ENCODE measurements at places on chromosomes 13 and 19. TPM values are rescaled to one million over a fixed set of nuclear protein-coding genes. Genes with fewer than 3 reads are reported as not detected.

DNA sequence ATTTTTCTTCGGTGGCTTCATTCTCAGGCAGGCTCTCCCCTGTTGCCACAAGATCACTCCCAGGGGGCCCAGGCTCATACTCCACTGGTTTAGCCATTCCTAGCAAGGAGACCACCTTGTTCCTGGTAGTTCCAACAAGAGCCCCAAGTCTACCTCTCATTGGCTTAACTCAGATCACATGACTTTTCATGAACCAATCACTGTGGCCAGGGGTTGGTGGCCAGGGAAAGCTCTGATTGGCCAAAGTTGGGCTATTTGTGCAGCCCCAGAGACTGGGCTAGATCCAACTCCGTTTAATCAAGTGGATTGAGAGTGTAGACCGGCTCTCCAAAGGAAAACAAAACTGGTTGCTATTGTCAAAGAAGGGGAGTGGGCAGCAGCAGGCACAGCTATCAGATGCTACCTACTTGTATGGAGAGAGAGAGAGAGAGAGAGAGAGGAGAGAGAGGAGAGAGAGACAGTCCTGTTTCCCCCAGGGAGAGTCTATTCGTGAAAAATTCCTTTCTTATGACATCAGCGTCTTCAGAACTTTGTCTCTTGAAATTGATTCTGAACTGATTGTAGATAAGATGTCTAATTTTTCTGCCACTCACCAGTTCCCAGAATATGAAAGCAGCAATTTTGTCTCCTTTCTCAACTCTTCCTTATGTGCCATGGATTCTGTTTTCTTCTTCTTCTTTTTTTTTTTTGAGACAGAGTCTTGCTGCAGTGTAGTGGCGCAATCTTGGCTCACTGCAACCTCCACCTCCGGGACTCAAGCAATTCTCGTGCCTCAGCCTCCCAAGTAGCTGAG is 5.9 kb downstream of the CEACAM19 start:
- peak; percentile 76 for DNase-seq

Gene SELENOV
- not detected for total RNA-seq

- DNase-seq, result no peak
These were observed 17.4 kb upstream of the SDHAF1 start for GRCh38 chr19:35977446-35978222.

Gene ARGLU1
- total RNA-seq, result 51.0 TPM

Gene ZNF701
- 17.7 TPM for total RNA-seq

DNA sequence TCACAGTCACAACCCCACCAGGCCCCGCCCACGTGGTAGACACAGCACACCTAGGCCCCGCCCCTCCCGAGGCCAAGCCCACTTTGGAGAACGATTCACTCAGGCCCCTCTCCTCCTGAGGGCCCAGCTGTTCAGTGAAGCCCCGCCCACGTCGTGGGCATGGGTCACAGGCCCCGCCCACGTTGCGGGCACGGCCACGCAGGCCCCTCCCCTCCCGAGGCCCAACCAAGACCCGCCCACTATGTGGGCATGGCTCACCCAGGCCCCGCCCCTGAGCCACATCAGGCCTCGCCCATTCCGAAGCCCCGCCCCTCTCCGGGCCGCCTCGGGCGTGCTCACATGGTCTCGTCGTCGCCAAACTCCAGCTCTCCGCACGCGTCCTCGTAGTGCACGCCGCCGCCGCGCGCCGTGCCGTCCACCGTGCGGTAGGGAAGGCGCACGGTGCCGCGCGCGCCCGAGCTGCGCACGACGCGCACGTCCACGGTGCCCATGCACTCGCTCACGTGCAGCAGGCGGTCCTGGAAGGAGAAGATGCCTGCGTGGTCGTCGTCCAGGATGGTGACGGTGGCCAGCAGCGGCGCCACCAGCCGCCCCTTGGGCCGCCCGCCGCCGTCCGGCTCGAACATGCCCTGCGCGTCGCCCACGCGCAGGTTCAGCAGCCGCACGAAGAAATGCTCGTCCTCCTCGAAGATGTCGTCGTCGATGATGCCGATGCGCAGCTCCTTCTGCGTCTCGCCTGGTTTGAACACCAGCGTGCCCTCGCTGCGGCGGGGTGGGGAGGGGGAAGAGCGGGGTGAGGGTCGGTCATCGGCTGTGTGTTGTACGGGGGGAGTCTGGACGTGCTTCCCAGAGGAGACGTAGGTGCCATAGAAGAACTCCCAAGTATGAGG is 24.0 kb downstream of the SLC8A2 start:
- peak; percentile 17 for DNase-seq

DNA sequence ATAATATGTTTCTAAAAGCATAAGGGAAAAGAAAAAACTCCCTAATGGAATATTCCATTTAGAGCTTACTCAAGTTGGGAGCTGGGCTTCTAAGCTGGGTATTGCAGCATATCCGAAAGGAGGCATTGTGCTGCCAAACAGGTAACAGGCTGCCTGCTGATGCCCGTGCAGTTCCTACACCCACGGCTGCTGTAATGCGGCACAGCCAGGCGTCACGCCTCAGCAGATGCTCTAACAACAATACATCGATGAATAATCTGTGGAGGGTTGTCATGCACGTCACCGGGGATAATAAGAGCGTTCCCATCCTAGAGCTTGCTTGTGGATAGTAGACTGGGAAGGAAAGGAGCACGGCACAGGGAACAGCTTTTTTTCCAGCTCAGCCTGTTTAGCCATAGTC is 1582.1 kb upstream of the SLC10A2 start:
- DNase-seq, result no peak

Gene KRTDAP
- not detected for total RNA-seq

DNA sequence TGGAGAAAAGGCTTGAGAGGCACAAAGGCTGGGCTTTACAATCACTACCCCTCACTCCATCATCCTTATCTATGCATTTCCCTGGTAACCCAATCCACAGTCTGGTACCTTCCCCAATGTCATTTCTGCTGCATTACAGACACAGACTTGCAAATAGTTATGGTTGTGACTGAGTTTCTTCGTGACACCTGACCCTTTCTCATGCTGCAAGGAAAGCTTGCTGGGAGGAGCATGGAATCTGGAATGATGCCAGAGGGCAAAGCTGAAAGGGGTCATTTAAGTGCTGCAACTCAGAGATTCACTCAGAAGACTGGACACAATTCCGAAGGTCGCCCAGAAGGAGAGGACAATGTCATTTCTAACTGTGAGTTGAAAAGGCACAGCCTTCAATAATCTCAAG is at the start of gene LGALS16:
Gene LGALS16, plus strand, starts transcription at position 301 of the 400 bp plus-strand sequence. Its CDS starts 49 bp downstream, at position 350.
- no peak for DNase-seq
